Uterus (tissue), 4 donors: ENCODE measurements at places on chromosomes 2 and 18. TPM values are rescaled to one million over a fixed set of nuclear protein-coding genes. Genes with fewer than 3 reads are reported as not detected.

DPYSL5 gene
- 1.8 TPM for total RNA-seq

UNC80 gene
- 0.29 TPM for total RNA-seq

GKN2 gene
- total RNA-seq: not detected

UGT1A5 gene
- total RNA-seq: not detected

CYBRD1 gene
- total RNA-seq: 335 TPM

MAP3K2 gene
- 25.9 TPM for total RNA-seq

SIX3 gene
- not detected for total RNA-seq

ERFE gene
- not detected for total RNA-seq

ZEB2 gene
- 133 TPM for total RNA-seq

SLC5A6 gene
- total RNA-seq: 68.5 TPM

CFAP65 gene
- 1.2 TPM for total RNA-seq

TIA1 gene
- total RNA-seq: 514 TPM

SGO2 gene
- 12.5 TPM for total RNA-seq

LDLRAD4 gene
- 30.0 TPM for total RNA-seq
